ENCODE measurements at places on chromosomes 16 and 17. TPM values are rescaled to one million over a fixed set of nuclear protein-coding genes. Genes with fewer than 3 reads are reported as not detected.

Gene SOCS3
- 68.6 TPM for total RNA-seq

Gene ZSCAN10
- total RNA-seq = not detected

Gene LAT
- total RNA-seq = 0.32 TPM

Gene KRTAP4-1
- not detected for total RNA-seq

Gene GUCY2D
- total RNA-seq = not detected

Gene ARL4D
- total RNA-seq = 1.1 TPM

Gene CLEC19A
- not detected for total RNA-seq

Gene CRYM
- total RNA-seq = not detected

Gene ITGB4
- 22.9 TPM for total RNA-seq

Gene ARL5C
- not detected for total RNA-seq

Gene SDR42E2
- total RNA-seq = not detected

Gene TEDC2
- total RNA-seq = 5.9 TPM

Gene ACAP1
- total RNA-seq = not detected
